Tibial nerve (tissue), 4 donors: ENCODE measurements at places on chromosomes 2 and 18.

DNA sequence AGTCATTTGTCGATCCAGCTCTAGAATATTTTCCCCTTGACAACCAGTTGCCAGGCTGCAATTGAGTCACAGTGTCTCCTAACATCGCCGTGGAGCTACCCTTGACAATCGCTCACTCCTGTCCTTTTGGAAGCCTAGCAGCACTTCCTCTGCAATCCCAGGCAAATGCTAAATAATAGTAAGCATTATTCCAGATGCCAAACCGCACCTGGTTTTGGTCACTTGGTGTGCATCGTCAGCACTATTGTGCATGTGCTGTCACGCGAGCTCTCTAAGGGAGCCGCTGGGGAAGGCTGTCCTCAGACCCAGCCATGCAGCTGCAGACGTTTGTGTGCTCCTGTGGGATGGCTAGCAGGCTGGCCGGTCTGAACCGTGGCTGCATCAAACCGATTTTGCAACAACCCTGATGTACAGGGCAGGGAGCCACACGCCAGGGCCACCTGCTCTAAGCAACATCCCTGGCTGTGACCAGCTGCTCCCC lies 549.5 kb upstream of the ID2 start:
- H3K4me1 ChIP-seq: no peaks in the 10 kb centered on the region
- no peak overlapping the region for H3K4me3 ChIP-seq
- no peaks in the 10 kb centered on the region for H3K27me3 ChIP-seq
- no peak for DNase-seq

DNA sequence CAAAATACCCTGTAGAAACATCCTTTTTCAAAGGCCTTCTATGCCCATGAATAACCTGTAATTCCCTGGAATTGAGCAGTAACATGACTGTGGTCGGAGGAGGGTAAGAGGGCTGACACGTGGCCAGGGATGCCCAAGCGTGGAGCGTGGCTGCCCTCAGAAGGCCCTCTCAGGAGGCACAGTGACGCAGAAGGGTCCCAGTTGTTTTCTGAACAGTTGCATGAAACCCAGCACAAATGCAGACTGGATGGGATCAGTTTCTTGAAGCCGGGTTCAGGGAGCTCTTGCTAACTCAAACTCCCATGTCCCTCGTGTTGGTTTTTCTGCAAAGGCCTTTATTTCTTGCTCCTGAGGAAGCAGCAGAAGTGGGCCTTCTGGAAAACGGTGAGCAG lies 237.0 kb downstream of the ALPK2 start:
- H3K4me3 ChIP-seq: no peak overlapping the region
- H3K4me1 ChIP-seq: no peaks in the 10 kb centered on the region
- DNase-seq: no peak
- H3K36me3 ChIP-seq: peaks cover 18% of the 10 kb centered on the region

GRCh38 chr2:18106841-18107240 lies 228.4 kb downstream of the KCNS3 start:
- H3K36me3 ChIP-seq: no peaks in the 10 kb centered on the region
- H3K27me3 ChIP-seq: no peaks in the 10 kb centered on the region
- no peak overlapping the region for H3K27ac ChIP-seq
- H3K4me1 ChIP-seq: no peaks in the 10 kb centered on the region

DNA sequence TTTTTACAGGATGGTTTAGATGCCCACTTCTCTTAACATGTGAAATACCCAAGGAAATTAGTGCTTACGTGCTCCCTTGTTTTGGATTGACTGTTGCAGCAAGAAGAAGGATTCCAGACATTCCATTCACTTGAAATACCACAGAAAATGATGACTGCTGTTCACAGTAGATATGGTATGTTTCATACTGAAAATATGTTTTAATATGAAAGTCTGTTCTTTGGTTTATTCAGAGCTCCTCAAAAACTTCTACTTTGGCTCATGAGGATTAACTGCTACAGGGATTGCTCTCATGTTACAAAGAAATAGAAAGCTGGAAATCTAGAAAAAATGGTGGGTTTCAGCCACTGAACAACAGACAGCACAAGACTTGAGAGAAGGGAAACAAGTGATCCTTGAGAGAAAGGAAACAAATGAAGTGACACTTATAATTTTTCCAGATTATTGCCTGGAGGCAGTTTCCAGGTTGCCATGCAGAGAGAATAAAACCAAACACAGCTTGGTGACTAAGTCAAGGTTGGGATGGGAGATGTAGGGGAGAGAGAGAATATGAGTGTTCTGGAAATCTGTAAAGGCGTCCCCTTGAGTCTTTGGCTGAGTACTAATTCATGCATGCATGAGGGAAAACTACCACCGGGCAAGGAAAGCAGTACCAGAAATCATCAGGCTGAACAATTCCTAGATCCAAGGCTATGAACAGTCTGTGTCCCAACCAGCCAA lies 348.1 kb downstream of the CLIP4 start:
- no peaks in the 10 kb centered on the region for H3K36me3 ChIP-seq
- no peak overlapping the region for H3K4me3 ChIP-seq

- no peak overlapping the region for H3K27ac ChIP-seq
- no peak overlapping the region for H3K4me3 ChIP-seq
- H3K36me3 ChIP-seq: no peaks in the 10 kb centered on the region
- H3K27me3 ChIP-seq: no peaks in the 10 kb centered on the region
- no peak for DNase-seq
These were observed 42.6 kb downstream of the CMPK2 start for GRCh38 chr2:6823111-6823510.

DNA sequence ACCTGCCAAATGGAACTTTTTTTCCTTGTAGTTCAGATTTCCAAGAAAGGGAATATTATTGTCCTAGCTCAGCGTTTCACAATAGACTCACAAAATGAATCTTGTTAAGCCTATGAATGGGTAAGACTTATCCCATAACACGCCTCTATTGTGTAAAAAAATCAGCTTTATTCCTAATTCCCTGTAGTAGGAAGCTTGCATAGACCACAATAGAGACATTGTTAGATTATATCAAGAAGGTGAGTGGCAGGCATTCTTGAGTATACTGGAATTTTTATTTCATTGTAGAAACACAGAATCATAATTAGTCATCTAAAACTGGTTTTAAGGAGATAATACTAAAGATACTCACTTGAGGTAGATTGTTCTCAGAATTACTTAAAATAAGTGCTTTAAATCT lies 46.5 kb upstream of the SLC30A6 start:
- H3K4me3 ChIP-seq: no peak overlapping the region
- peaks cover 66% of the 10 kb centered on the region for H3K36me3 ChIP-seq
- H3K4me1 ChIP-seq: no peaks in the 10 kb centered on the region
- H3K27me3 ChIP-seq: no peaks in the 10 kb centered on the region
- H3K27ac ChIP-seq: no peak overlapping the region

GRCh38 chr2:6810961-6811360 lies 54.7 kb downstream of the CMPK2 start:
- no peaks in the 10 kb centered on the region for H3K27me3 ChIP-seq
- H3K27ac ChIP-seq: no peak overlapping the region
- no peak for DNase-seq
- H3K4me1 ChIP-seq: no peaks in the 10 kb centered on the region

- H3K36me3 ChIP-seq: no peaks in the 10 kb centered on the region
- H3K27ac ChIP-seq: no peak overlapping the region
- no peaks in the 10 kb centered on the region for H3K27me3 ChIP-seq
- H3K4me3 ChIP-seq: no peak overlapping the region
These were observed 171.9 kb upstream of the FN1 start for GRCh38 chr2:215607766-215608165.

DNA sequence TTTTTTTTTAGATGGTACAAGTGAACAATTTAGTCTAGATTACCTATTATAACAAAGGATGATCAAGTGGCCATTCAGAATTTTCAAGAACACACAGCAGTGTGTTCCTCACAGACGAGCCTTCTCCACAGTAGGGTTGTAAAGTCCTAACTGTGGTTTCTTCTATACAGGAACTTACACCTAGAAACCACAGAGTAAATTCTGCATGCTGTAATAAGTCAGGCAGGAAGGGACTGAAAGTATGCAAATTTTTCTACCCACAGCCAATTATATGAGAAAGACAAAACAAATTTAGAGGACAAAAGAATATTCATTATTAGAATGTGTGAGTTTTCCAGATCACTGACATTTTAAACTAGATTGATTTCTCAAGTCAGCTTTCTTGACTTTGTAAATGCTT lies 99.5 kb downstream of the RBMS1 start:
- peaks cover 85% of the 10 kb centered on the region for H3K4me1 ChIP-seq
- H3K4me3 ChIP-seq: no peak overlapping the region
- H3K27me3 ChIP-seq: no peaks in the 10 kb centered on the region
- no peak for DNase-seq

GRCh38 chr2:75428646-75429443 lies 131.9 kb downstream of the EVA1A start:
- no peak overlapping the region for H3K4me3 ChIP-seq
- no peak overlapping the region for H3K27ac ChIP-seq
- H3K27me3 ChIP-seq: no peaks in the 10 kb centered on the region
- no peak for DNase-seq

DNA sequence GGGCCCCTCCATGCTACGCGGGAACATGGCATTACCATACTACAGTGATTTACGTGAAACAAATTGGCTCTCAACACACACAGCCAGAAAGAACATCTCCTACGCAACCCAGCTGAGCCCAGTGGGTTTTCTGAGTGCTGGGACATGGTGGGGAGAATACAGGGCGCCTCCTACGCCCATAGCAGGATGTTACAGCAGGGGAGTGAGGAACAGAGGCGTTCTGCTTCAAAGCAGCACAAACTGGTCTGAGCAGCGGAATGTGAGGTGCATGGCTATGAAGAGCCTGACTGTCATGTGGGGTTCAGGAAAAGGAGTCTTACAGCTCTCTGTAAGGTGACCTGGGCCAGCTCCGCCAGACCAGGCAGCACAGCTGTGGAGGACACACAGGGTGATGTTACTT lies 108.6 kb upstream of the REV1 start:
- no peaks in the 10 kb centered on the region for H3K27me3 ChIP-seq
- H3K36me3 ChIP-seq: peaks cover 4% of the 10 kb centered on the region
- H3K4me3 ChIP-seq: no peak overlapping the region
